ENCODE measurements at places on chromosomes 5 and 9.

DNA sequence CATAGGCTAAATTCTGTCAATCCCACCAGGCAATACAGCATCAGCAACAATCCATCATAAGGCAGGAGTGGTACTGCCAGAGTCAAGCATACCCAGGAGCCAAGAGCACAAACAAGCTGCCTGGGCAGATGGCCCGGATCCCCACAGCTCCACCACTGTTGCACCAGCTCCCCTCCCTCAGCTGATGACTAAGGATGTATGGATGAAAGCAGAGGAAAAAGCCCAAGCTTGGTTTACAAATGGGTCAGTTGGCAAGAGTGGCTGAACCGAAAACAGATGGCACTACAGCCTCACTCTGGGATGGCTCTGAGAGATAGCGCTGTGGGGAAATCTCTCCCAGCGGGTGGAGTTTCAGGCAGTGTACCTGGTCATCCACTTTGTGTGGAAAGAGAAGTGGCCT is 29.4 kb downstream of the DROSHA start:
- DNase-seq, result no peak

DNA sequence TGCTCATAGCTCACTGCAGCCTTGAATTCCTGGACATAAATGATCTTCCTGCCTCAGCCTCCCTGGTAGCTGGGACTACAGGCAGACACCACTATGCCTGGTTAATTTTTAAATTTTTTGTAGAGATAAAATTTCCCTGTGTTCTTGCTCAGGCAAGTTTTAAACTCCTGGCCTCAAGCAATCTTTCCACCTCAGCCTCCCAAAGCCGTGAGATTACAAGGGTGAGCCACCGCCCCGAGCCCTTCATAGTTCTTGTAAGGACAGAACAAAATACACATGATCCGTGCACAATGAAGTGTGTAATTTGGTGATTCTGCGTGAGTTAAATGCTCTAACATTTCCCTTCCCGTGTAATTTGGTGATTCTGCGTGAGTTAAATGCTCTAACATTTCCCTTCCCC is 27.7 kb upstream of the MYO10 start:
- no peak for DNase-seq

DNA sequence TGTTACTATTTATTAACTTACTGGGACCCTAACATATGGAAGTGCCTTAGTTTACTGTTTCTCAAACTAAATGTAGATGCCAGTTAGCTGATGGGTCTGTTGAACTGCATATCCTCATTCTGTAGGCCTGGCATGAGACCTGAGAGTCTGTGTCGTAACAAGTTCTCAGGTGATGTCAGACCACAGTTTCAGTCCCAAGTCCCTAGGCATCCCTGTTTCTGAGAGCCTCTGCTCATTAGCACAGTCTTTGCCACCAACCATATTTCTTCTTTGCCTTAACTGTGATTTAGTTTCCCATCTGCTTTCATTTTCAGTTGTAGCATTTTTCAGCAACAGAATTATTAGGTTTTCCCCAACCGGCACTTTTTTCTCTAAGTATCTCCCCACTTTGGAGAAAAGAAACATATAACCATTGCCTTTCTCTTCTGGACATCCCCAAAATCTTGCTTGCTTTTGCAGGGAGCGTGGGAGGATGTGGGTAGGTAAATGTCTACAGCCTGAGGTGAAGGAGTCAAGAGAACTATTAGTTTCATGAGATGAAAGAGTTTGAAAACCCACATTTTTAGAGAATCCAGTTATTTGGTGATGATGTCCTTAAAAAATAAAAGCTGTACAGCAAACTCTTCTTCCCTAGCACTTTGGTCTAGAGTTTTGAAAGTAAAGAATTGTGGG is 74.6 kb downstream of the NUDT12 start:
- DNase-seq, result no peak

GRCh38 chr9:70069704-70070103 is 26.1 kb downstream of the MAMDC2 start:
- DNase-seq, result no peak

- no peak for DNase-seq
Observed at GRCh38 chr9:9492506-9492905, 1120.3 kb downstream of the PTPRD start.

DNA sequence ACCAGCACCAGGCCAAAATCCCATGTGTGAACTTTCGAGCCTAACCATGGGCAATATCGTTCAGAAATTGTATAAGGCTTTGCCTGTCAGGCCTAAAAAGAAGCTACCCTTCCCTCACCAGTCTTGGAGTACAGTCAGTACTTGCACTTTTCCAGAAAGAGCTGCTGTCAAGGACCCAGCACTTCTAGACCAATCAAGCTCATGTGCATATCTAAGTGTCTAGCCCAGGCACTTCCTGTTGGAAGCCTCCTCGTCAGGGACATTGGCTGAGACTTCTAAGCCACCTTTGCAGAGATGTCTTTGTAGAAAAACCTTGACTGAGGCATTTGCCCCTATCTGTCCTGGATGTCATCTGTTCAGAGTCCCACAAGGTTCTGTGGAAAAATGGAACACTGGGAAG is 1930.5 kb downstream of the EFNA5 start:
- DNase-seq, result no peak

DNA sequence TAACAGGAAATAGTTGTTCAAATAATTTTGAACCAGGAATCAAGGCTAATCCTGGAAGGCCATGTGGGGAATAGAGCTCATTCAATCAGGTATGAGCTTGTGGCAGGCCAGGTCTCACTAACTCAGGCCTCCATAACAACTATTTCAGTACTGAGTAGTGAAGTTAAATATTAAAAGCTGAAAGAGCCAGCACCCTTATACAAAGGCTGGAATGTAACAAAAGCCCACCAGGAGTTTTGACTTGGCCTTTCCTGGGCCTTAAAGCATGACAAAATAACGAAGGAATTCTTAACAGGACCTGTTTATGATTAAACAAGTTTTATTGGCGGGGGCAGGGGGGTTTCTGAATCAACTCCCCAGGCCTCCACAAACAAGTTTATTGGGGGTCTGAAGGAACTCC is 1146.7 kb downstream of the CDH9 start:
- DNase-seq, result no peak
